Uterus (tissue), 4 donors: ENCODE measurements at places on chromosomes 4 and X. TPM values are rescaled to one million over a fixed set of nuclear protein-coding genes. Genes with fewer than 3 reads are reported as not detected.

DNA sequence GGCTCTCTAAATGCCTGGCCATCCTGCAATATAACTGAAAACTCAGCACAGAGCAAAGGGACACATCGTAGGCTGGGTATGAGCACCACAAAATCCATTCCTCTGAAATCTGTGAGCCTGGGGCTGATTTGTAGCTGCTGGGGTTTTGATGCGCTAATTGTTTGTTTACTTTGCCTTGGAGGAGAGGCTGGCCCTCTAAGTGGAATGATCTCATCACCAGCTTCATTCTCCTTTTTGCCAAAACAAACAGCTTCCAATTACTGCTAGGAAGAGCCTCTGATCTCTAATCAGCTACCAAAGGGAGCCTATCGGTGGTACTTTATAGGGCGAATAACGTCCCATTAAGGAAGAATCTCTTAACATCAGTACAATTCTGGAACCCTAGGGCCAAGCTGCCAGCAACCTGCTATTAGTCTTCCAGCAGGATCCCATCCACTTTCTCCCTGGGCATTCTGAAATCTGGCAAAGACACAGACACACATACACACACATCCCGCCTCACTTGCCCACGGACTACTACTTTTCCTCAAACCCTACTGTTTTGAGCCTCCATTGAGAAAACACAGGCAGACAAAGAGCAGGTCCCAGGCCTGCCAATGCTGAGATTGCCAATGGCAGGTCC lies 5.8 kb downstream of the ANOS1 start:
- no peak for DNase-seq

DNA sequence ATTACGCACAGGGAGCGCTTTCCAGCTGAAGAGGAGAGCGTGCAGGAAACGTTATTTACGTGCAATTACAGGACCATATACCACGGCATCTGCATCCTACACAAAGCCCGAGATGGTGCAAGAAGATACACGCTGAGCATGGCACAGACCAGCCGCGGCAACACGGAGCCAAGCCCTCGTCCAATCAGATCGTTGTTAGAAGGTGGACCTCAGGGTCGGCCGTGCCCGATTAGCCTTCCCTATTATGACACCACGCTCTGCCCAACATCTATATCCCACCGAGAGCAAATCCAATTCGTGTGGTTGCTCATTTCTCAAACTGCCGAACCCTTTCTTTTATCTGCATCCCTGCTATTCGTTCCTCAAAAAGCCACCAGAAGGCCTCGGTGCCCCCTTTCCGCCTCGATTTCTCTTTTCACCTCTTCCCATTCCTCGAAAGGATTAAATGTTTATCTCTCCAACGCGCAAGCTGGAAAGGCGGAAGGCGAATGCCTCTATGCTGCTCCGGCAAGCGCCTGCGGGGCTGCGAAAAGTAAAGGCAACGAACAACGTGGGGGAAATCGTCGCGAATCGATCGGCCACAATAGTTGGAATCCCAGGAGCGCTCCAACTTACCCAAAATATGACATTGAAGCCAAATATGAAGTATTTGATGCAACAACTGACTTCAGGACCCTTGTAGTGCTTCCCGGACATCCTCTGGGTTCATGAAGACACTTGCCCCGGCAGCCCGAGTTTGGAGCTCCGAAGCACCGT lies 702 bp downstream of the TSPAN5 start:
- DNase-seq, result peak; percentile 41

Gene P2RY8
- total RNA-seq, result not detected

Gene TCP11X2
- total RNA-seq, result not detected

Gene KLHL13
- 19.7 TPM for total RNA-seq
